GM10248 (cell line): ENCODE measurements at places on chromosomes 1 and 21.

- no peak for DNase-seq
Measured at GRCh38 chr1:19672237-19672636, 7.6 kb downstream of the HTR6 start.

DNA sequence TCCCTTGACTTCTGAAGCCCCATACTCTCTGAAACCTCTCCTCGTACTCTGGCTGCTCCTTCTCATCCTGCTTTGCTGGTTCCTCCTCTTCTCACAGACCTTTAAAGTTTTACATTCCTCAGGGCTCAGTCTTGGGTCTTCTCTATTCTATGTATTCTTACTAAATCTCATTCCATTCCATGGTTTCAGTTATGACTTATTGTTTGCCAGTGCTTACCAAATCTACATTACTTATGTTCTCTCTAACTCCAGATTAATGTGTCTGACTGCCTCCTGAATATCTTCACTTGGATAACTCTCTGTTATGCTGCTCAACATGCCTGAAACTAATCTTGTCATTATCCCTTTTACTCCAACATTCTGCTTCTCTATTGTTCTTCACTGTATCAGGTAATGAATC, 5.4 kb upstream of the SLC35D1 start:
- DNase-seq: no peak

DNA sequence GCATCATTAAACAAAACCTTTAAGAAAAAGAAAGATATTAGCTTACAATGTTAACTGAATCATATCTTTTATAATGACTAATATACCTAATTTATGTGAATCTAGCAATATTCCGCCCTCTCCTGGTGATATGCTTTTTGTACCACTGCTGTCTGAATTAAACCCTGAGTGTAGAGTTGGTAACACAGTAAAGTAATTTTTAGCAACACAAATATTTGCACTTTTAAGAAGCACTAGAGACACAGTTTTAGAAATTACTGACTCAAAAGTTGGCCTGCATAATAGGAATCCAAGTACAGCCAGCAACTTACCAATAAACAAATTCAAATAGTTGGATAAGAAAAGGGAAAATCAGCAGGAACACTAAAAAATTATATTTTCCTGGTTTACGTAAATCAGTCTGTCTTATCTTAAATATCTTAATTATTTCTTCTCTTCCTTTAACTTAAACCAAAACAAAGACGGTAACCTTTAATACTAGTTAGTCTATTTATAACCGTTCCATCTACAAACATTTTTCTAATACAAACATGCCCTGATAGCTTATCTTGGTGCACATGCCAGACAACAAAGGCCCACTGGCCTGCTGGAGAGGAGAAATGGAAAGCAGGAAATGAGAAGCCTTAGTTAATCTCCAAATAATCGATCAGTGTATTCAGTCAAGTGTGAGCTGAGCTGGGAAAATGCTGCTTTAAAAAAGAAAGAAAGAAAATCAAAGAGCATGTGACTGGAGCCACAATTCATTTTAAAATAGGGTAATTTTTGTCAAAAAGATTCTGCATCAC, 246.0 kb downstream of the RERE start:
- no peak for DNase-seq

GRCh38 chr1:62076286-62076685, 118.4 kb upstream of the L1TD1 start:
- no peak for DNase-seq

DNA sequence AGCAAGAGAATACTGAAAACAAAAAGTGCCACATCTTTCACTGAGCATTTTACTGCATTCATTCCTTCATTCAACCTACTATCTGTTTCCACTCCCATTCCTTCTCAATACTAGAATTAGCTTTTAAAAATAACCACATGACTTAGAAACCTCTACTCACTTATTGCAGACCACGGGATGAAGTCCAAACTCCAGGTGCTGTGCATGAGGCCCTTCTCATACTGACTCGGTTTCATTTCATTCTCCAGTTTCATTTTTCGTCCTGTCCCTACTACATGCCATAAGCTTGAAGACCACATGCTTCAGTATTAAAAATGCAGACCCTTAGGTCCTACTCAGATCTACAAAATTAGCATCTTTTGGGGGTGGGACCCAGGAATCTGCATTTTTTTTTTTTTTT, 2.3 kb upstream of the BACH1 start:
- no peak for DNase-seq

DNA sequence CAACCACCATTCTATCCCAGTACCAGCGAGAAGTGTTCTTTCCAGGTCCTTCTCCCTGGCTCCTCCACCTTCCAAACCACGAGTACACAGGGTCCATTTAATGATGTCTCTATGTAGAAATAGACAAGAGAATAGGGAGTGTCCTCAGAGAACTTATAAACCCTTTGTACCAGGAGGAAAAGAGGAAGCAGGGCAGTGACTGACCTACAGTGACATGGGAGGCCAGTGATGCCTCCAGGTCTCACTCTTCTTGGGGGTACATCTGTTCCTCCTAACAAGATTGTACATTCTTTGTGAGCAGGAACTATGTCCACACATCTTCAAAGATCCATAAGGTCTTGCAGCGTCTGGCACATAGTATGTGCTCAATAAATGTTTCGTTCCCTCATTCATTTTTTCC, 18.7 kb upstream of the FMOD start:
- no peak for DNase-seq

- DNase-seq: no peak
Measured at GRCh38 chr1:232555494-232556210, 74.3 kb downstream of the SIPA1L2 start.

- no peak for DNase-seq
Measured at GRCh38 chr1:233665575-233666270, 51.8 kb downstream of the KCNK1 start.

DNA sequence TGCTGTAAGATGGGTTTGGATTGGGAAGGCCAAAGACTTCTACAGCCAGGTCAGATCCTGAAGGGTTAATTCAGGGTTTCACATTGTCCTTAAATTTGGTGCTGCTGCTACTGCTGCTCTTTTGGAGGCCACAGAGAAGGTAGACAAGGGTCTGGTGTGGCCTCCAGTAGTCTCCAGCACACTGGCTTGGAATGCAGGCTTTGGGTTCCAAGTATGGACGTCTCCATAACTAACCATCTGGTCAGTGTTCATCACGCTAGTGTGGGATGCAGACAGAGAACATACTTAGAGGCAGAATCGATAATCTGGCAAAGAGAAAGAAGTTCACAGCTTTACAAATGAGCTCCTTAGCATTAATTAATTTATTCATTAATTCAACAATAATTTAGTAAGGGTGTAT, 154.1 kb downstream of the ZBTB18 start:
- no peak for DNase-seq

- DNase-seq: no peak
Measured at GRCh38 chr1:27521336-27521831, 31.4 kb upstream of the WASF2 start.

DNA sequence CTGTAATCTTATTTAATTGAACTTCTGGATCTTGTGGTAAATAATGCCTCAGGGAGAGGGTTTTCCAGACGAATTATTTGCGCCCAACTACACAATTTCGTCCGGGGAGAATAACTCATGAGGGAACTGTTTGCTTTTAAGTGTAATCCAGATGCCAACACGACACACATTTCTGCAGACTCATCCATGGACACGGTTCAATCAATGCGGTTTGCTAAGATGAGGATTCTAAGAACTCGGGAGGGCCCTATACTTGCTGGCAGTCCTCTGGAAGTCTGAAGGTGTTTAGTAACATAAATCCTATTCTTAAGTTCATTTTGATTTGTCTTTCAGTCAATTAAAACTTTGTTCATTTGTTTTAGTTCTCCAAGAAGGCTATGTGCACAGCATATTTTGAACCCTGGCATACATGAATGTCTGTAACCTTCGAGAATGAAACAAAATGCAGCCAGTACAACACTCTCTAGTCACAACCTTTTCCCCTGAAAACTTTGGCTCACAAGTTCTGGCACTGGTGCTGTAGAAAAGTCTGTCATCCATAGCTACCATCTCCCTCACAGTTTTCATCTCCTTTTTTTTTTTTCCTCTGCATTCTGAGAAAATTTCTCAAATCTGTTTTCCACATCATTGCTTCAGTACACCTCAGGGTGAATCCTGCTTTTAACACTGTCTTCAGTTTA, 38.8 kb downstream of the DIPK1A start:
- DNase-seq: no peak

DNA sequence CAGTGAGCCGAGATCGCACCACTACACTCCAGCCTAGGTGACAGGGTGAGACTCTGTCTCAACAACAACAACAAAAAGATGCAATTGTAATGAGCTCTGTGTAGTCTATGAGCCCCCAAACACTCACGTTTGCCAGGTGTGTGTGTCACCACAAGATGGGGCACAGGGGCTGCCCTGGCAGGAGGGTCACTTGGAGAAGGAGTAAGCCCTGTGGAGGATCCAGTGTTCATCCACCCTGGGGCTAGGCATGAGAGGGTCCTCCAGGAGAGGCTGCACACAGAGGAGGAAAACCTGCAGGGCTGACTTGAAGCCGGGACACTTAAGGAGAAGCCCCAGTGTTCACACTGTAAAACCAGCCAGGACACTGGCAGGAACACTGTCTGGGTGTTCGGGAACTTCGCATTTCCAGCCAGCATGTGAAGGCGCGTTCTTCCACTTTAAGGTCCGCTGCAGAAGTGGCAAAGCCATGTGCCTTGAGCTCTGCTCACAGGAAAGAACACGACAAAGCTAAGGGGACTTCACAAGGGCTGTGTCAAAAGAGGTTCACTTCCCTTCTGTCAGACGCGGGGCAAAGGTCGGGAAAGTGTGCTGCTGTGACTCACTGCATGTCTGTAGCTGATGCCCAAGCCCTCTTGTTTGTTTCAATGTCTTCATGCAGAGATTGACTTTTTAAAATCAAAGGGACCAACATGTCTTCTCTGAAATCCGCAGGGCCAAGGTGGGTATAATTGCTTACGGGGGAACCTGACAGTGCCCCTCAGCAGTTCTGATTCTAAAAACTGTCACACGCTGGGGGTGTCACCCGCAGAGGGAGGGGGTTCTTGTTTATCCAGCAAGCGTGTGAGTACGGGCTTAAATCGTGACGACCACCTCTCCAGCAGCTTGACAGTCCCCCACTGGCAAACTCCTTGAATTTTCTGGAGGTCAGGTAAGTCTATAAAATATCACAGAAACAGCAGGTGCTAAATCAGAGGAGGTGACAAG, 102.8 kb downstream of the RIPK4 start:
- no peak for DNase-seq

GRCh38 chr1:232162001-232162400, 467.9 kb downstream of the SIPA1L2 start:
- no peak for DNase-seq

DNA sequence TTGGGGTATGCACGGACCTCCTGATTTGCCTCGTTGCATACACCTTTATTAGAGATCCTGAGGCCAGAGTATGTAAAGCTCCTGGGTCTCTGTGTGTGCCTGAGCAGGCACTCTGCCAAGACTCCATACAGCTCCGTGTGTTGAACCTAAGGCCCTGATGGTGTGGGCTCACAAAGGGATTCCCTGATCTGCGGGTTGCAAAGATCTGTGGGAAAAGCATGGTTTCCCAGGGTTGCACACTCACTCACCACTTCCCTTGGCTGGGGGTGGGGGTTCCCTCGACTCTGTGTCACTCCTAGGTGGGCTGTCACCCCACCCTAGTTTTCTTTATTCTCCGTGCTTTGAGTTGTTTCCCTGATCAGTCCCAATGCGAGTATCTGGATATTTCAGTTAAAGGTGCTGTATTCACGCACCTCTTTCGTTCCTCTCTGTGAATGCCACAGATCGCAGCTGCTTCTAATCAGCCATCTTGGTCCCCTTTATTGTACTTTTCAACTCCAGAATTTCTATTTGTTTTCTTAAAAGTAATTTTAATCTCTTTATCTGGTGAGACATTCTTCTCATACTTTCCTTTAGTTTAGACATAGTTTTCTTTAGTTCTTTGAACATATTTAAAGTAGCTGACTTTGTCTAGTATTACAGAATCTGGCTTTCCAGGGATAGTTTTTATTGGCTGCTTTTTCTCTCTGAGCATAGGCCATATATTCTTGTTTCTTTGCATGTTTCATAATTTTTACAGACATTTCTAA, 39.0 kb upstream of the F3 start:
- DNase-seq: no peak
